ENCODE measurements at places on chromosomes 13 and 19. TPM values are rescaled to one million over a fixed set of nuclear protein-coding genes. Genes with fewer than 3 reads are reported as not detected.

Gene ZNF350
- total RNA-seq, result 3.1 TPM

Gene RASA3
- 43.3 TPM for total RNA-seq

Gene C5AR1
- not detected for total RNA-seq

Gene SYNGR4
- not detected for total RNA-seq

Gene SYNE4
- not detected for total RNA-seq

Data from mammary microvascular endothelial cell (primary cell).